HT-29 (cell line): ENCODE measurements at places on chromosomes 5 and 9.

DNA sequence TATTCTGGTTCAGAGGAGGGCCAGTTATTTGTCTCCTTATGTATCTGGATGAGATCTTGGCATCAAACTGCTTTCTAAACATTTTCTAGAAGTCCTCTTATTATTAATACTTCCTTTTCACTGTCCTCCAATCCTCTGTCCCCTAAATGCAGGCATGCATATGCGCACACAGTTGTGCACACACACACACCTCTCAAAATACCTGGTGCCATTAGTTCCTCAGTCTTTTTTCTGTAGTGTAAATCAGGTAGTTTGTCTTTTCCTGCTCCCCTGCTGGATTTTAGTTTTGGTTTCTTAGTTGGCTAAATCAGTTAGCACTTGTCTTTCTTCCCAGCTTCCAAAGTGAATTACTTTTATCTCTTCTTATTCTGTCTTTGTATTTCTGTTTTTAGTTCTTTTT is 55.8 kb upstream of the LRRC70 start:
- no peak for DNase-seq

DNA sequence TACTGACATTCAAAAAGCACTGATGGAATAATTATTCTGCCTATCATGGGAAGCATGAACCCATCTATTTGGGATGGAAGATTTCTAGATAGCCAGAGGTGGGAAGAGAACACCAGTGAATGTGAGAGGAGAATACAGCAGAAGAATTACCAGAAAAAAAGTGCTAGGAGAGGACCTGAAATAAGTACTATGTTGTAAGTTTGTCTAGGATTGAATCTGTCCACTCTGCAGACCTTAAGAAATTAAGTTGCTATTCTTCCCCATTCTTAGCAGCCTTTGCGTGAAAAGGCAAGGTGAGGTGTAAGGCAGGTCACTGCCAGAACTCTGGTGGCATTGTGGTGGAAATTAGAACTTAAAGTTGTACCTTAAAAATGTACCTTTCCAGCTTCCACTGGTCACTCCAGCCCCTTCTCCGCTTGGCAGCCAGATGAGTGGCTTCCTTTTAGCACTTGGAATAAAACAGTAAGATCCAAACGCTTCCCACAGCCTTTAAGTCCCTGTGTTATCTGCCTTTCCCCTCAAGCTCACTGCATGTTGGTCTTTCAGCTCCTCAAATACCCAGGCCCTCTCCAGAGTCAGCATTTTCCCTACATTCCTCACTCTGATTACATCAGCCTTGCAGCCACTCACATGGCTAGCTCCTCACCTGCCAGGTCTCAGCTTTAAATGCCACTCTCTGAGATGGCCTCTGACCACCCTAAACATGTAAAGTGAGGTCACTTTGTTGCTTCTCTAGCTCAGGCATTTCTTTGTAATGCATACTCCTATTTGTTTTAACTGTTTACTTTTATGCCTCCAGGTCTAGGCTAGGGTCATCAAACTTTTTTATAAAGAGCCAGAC is 253.0 kb downstream of the EPB41L4A start:
- no peak for DNase-seq

DNA sequence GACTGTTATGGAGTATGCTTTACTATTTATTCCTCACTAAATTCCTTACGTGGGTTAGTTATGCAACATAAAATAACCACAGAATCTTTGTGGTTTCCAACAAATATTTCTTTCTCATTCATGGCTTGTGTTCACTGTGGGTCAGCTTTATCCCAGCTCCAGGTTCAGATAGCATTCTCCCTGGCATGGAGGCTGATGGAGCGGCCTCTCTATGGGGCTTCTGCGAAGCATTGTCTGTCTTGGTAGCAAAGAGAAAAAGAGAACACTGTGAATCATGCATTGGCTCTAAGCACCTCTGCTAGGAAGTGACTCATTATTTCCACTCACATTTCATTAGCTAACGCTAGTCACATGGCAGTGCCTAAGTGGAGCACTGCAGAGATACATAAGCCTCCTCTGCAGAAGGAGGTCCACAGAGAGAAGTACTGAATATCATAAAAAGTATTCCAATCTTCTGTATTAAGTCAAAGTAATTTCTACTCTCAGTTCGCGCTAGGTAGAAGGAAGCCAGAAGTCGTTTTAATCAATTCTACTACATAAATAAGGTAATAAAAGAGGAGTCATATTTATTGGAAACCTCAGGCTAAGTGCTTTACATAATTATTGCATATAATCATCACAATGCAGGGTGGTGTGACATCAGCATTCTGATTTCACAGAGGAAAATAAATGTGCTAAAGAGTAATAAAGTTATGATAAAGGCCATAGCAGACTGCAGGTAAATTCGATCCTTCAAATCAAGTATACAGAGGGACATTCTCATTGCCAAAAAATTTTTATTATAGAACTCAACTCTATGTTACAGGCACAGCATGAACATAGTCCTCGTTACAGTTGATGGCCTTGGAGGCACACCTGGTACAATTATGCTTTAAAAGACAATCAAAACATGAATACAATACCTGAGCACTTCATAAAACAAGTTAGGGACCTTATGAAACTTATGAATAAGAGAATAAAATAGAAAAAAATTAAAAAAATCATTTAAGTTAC is 531.1 kb downstream of the CETN3 start:
- DNase-seq, result peak; percentile 17

DNA sequence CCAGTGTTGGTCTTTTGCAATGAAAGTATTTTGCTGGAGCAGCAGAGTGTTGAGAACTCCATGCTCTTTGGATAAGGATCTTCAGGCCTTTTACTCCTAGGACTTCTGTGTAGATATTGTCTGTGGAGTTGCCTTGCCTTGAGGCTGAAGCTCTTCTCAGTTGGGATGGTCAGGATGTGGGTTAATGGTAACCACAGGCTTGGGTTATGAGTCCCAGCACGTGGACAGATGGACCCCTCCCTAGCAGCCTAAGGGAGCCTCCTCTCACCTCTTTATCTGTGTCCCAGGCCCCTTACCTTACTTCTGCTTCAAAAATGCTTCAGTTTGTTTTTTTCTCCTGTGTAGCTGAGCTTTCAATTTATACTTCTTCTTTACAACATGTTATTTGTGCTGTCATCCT is 109.9 kb downstream of the MEGF10 start:
- DNase-seq, result no peak

- no peak for DNase-seq
Measured at GRCh38 chr5:105903069-105903468, 1767.7 kb downstream of the EFNA5 start.

GRCh38 chr9:14349447-14350348 is 35.8 kb upstream of the NFIB start:
- DNase-seq, result no peak

- no peak for DNase-seq
Measured at GRCh38 chr5:144972317-144972716, 801.6 kb downstream of the KCTD16 start.

DNA sequence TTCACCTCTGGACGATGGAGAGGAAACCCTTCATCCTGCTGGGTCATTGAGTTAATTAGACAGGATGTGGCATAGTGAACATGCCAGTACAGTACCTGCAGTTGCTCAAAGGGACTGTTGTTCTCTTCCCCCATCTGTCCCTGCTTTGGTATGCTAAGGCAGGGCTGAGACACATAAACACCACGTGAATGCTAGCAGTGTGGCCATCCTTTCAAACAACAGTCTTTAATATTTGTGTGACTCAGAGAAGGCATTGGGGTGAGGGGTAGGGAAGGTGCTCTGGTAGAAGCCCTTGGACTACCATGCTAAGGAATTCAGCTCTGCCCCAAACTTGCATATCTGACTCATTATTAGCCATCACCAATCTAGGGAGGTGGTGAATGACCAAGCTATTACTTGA is 180.2 kb upstream of the ZNF618 start:
- DNase-seq, result no peak

DNA sequence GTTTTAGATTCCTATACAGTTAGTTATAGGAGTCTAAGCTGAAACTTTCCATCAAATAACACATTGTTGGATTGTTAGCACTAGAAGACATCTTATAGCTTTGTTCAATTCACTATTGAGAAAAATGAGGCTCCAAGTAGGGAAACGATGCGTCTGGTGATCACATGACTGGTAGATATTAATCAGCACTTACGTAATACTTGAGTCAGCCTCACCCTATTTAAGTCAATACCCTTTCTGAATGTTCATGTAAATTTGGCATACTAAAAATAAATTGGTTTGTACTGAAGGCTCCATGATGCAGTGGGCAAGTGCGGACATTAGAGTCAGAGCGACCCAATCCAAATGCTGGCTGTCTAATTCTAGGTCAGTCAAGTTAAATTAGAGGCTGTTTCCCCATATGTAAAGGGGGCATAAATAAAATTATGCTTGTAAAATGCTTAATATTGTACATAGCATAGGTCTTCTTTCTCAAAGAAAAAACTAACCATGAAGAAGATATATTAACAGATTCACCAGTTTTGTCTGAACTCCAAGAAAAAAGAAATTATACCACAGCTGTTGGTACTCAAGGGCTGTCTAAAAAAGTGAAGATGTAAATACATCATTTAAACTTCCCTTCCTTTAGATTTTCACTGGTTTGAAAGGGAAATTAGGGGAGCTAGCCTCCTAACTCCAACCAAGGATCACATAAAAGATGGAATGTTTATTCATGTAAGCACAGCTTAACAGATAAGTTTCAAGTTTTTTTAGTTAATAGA is 406.6 kb upstream of the TLE4 start:
- DNase-seq, result no peak

GRCh38 chr5:148186248-148187003 is 16.4 kb upstream of the SPINK6 start:
- no peak for DNase-seq

GRCh38 chr5:93800988-93801811 is 59.8 kb upstream of the POU5F2 start:
- peak; percentile 84 for DNase-seq

GRCh38 chr9:79149585-79149984 is 422.2 kb upstream of the TLE4 start:
- no peak for DNase-seq

- DNase-seq, result no peak
Measured at GRCh38 chr9:79428422-79428821, 143.3 kb upstream of the TLE4 start.

- no peak for DNase-seq
Measured at GRCh38 chr9:14432666-14433350, 118.9 kb upstream of the NFIB start.

DNA sequence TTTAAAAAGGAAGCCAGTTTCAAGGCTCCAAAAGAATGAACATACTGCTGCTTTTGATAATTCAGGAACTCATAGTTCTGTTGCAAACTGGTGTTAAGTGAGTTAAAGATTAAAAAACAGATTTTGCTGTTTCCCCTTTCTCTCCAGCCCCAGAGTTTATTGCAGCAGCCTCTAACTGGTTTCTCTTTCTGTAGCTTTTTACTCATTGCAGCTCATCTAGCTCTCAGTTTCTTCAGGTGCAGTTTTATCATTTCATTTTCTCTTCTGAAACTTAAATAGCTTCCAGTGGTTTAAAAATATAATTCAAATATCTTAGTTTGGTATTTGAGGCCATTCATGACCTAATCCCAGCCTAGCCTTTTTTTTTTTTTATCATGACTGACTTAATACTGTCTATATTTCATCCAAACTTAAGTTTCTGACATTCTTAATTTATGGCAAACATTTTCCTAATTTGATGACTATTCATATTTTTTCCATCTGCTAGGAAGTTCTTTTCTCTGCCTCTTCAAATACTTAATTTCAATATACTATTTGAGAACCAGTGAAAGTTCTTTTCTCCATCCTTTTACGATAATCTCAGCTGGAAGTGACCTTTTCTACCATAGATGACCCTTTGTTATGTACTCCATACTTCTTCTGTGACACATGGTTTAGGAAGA is 252.7 kb upstream of the GRIA1 start:
- DNase-seq, result no peak

DNA sequence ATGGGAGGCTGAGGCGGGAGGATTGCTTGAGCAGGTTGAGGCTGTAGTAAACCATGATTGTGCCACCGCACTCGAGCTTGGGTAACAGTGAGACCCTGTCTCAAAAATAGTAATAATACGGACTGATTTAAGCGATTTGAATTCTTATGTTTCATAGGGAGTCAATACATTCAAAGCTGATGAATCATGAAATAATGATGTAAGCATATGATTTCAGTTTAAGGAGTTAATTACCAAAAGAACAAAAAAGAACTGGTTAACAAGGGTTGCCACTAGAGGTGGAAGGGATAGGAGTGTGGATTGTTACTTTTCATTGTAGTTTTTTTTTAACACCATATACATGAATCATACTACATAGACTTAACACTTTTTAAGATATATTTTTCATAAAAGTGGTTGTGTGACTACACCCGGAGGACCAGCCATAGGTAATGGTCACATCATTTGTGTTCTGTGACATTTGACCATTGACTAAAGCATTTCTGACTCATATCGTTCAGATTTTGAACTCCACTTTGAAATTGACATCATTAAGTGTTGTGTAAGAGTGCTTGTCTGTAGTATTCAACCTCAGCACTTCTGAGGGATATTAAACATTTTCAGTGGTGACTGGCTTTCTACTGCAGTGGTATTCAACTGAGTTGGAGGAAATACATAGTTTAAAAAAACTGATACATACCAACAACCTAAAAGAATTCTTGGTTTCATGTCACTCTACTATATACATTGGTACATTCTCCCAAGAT is 7.0 kb downstream of the TRMT10B start:
- no peak for DNase-seq

DNA sequence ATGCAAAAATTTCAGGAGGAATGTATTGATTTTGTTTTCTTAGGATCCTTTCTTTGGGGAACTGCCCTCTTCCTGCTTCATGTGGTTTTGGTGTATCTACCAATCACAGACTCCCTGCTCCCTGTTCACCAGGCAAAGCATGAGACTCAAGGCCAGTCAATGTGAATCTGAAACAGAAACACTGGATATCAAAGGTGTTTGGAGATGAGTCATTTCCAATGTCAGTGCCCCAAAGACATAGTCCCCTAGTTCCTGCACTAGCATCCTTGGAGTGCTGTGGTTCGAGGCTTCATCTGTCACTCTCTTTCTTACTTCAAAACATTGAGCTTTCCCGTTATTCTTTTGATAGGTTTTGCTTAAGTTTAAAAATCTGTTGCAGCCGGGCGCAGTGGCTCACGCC is 8.1 kb downstream of the PPP3R2 start:
- DNase-seq, result no peak

GRCh38 chr5:87954121-87954520 is 314.5 kb downstream of the TMEM161B start:
- DNase-seq, result no peak

DNA sequence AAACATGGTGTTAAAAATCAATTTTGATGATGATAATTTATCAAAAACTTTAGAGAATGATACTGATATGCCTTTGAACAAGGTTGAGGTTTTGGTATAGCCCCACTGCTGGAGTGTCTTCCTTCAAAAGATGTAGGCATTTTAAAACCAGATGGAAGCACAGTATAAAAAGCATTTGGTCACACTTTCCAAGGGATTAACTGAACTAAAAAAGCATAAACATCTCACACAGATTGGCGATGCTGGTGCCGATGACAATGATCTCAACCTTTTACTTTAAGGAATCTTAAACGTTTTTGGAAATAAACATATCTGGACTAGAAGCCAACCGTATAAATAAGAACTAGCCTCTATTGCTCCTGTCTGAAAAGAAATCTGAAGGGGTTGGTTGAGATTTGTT is 488.4 kb downstream of the ENC1 start:
- DNase-seq, result no peak
